Renal cortical epithelial cell (primary cell): ENCODE measurements at places on chromosomes 2 and 18.

GRCh38 chr2:28310107-28310506, 82.6 kb upstream of the FOSL2 start:
- no peak for DNase-seq

DNA sequence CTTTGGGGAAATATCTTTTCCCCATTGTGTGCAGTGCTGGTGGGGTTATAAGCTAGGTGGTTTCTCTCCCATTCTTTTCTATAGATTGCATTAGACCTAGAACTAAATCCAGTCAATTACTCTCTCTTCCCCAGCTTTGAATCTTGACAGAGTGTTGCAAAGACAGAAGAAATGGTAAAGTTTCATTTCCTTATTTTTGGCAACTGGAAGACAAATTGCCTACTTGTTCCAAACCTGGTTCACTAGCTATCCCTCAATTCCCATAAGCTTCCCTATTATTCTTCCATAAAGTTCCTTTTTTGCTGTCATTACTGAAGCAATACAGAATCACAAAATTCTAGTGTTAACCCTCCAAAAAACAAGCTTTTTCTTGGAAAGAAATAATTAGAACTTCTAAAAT, 94.0 kb upstream of the ITGA4 start:
- no peak for DNase-seq

- DNase-seq: peak; percentile 48
These were observed 214.4 kb upstream of the LRATD1 start for GRCh38 chr2:14418115-14418514.

DNA sequence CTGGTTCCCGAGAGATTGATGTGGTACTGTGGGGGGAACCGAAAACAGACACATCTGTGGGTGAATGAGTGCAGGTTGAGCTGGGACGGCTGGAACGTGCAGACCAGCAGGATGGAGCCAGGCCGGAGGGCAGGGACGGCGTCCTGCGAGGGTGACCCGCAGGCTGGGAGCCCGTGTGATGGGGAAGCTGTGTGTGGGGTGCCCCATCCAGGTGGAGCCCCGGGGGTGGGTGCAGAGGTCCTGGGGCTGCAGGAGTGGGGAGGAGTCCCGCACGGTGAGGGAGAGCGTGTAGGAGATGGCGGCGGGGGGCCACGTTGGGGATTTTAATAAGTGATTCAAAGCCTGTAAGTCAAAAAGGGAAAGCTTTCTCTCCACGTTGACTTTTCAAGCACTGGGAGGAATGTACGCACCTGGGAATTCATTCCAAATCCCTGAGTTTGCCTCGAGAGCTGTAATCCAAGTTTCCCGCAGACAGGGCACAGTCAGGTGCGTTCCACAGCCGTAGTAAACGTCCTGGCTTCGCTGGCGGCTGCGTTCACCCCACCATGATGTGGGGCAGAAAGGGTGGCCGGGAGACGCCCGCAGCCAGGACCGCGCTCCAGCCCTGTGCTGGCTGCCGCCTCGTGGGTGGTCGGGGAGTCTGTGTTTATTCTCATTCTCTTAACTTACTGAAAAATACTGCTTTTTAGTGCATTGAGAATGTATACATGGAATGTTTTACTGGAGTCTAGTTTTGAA, 54.0 kb downstream of the NFATC1 start:
- DNase-seq: no peak
